Fibroblast of lung (primary cell): ENCODE measurements at places on chromosomes 16 and 17. TPM values are rescaled to one million over a fixed set of nuclear protein-coding genes. Genes with fewer than 3 reads are reported as not detected.

Gene LRRC37A
- total RNA-seq: 1.0 and 2.5 TPM in 2 replicates

Gene CDH11
- total RNA-seq: 220 and 302 TPM in 2 replicates

Gene C17orf113
- total RNA-seq: 0.26 and 0.66 TPM in 2 replicates

Gene KPNA2
- total RNA-seq: 20.3 and 44.3 TPM in 2 replicates

Gene KRT33B
- total RNA-seq: not detected in 2 replicates

Gene PRAC2
- total RNA-seq: not detected in 2 replicates

Gene NAGS
- 3.3 and 7.4 TPM in 2 replicates for total RNA-seq

Gene GP2
- total RNA-seq: not detected in 2 replicates

Gene ACSF2
- 21.1 and 23.6 TPM in 2 replicates for total RNA-seq

Gene DNAH17
- total RNA-seq: not detected in 2 replicates

Gene KRTAP4-1
- total RNA-seq: not detected in 2 replicates
